Tracheal epithelial cell (primary cell): ENCODE measurements at places on chromosomes 1 and 21. TPM values are rescaled to one million over a fixed set of nuclear protein-coding genes. Genes with fewer than 3 reads are reported as not detected.

The HPCAL4 gene
- 0.24 TPM in 1 of 2 replicates, not detected in the other for total RNA-seq

The OR10Z1 gene
- total RNA-seq: not detected in 2 replicates

The MIXL1 gene
- not detected in 2 replicates for total RNA-seq

The DIO1 gene
- total RNA-seq: not detected in 2 replicates

The AMY1A gene
- total RNA-seq: not detected in 2 replicates

The DCST2 gene
- 0.64 TPM in 1 of 2 replicates, not detected in the other for total RNA-seq

The ACAP3 gene
- 35.0 and 38.1 TPM in 2 replicates for total RNA-seq

The CFHR1 gene
- total RNA-seq: not detected in 2 replicates

The CHI3L1 gene
- 0.21 and 1.7 TPM in 2 replicates for total RNA-seq

The ASAP3 gene
- 4.0 and 13.7 TPM in 2 replicates for total RNA-seq

The CLCA2 gene
- total RNA-seq: 59.8 and 69.3 TPM in 2 replicates

The TPTE gene
- total RNA-seq: not detected in 2 replicates

The FAM229A gene
- total RNA-seq: 0.48 TPM in 1 of 2 replicates, not detected in the other

The C4BPA gene
- total RNA-seq: not detected in 2 replicates

The TEKT2 gene
- under 0.01 TPM in 1 of 2 replicates, not detected in the other for total RNA-seq

The PLEKHG5 gene
- total RNA-seq: 49.0 and 59.5 TPM in 2 replicates

The WNT9A gene
- 1.9 and 3.2 TPM in 2 replicates for total RNA-seq

The PCSK9 gene
- total RNA-seq: 33.9 and 39.8 TPM in 2 replicates

The MX1 gene
- 1.7 and 16.1 TPM in 2 replicates for total RNA-seq

The ADAMTS4 gene
- under 0.01 TPM in 2 replicates for total RNA-seq

The VSIG8 gene
- under 0.01 TPM in 1 of 2 replicates, not detected in the other for total RNA-seq

The CD34 gene
- total RNA-seq: 0.21 and 0.24 TPM in 2 replicates

The BLZF1 gene
- total RNA-seq: 26.6 and 35.4 TPM in 2 replicates

The CYP4Z1 gene
- not detected in 2 replicates for total RNA-seq

The PHGDH gene
- 136 and 198 TPM in 2 replicates for total RNA-seq

The CFHR3 gene
- total RNA-seq: not detected in 2 replicates

The ANGPTL3 gene
- not detected in 2 replicates for total RNA-seq

The KRTAP19-3 gene
- not detected in 2 replicates for total RNA-seq

The CLCA1 gene
- total RNA-seq: 0.21 TPM in 1 of 2 replicates, not detected in the other

The KCNE2 gene
- total RNA-seq: not detected in 2 replicates

The C1orf122 gene
- 42.8 and 54.9 TPM in 2 replicates for total RNA-seq

The RSPO1 gene
- total RNA-seq: 0.24 TPM in 1 of 2 replicates, not detected in the other

The SLC16A1 gene
- total RNA-seq: 192 TPM in 2 replicates

The PIGM gene
- 1.4 and 1.9 TPM in 2 replicates for total RNA-seq

The BARHL2 gene
- total RNA-seq: not detected in 2 replicates

The COPA gene
- total RNA-seq: 87.0 and 170 TPM in 2 replicates

The KRTAP11-1 gene
- total RNA-seq: not detected in 2 replicates

The PM20D1 gene
- total RNA-seq: not detected in 2 replicates

The MFAP2 gene
- total RNA-seq: 6.4 and 22.4 TPM in 2 replicates

The KRTAP6-3 gene
- not detected in 2 replicates for total RNA-seq

The HES3 gene
- not detected in 2 replicates for total RNA-seq

The DDOST gene
- total RNA-seq: 235 and 305 TPM in 2 replicates

The DPT gene
- total RNA-seq: not detected in 2 replicates

The F3 gene
- total RNA-seq: 246 and 791 TPM in 2 replicates
